ENCODE measurements at places on chromosomes 2 and 18.

GRCh38 chr2:44789971-44790721 lies 151.4 kb upstream of the SIX3 start:
- DNase-seq, result no peak

DNA sequence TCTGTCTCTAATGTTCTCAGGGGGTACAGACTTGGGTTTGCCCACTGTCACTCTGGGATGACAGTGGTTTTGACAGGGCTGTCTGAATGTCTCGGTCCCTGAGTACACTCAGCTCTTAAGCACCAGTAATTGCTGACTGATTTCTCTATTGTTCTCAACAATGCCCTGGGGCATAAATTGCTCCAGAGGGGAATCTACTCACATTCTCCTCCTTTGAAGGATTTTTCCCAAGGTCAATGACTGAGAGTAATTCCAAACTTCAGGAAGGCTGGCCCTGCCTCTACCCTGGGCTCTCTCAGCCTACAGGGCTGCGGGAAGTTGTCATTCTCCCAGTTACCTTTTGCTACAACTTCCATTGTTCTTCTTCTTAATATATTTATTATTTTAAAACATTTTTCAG lies 36.5 kb downstream of the MC2R start:
- DNase-seq, result no peak

- no peak for DNase-seq
Observed at GRCh38 chr18:52936931-52937330, 596.9 kb downstream of the DCC start.

- no peak for DNase-seq
Observed at GRCh38 chr18:74819433-74820059, 221.9 kb downstream of the ZNF407 start.

DNA sequence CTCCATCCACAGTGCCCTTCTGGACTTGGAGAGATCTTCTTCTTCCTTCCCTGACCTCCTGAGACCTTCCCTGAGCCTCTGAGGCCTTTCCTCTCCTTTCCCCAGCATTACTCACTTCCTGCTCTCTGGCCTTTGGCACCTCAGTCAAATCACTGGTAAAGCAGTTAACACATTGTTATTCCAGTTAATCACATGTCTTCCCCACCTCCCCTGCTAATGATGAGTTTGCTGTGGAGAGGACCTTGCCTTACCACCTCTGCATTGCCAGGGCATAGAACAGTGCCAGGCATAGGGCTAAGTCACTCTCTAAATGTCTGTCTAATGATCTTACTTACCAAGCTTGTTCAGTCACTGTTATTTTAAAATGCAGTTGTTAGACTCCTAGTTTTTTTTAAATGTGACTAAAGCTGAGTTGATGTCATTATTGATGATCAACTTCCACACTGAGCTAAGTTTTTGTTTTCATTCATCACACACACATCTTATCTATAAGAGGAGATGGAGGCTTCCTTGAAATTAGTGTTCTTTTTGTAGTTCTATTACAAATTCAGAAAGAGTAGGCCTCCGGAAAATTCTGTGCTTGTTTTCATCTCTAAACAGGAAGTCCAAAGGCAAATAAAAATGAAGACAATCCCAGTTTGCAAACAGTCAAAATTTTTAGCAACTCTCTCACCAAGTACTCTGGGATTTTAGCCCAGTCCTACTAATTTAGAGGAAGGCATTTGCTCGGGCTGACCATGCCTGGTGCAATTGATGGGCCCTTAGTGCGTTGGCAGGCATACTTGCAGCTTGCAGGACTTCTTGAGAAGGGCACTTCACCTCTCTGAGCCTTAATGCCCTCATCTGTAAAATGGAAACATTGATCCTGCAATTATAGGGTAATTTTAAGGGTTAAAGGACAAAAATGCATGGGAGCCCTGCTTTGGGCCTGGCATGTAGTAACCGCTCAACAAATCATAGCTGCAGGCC lies 113.7 kb upstream of the SPRED2 start:
- peak; percentile 72 for DNase-seq

Data from RCC 7860 (cell line).